Osteocyte (in vitro differentiated cells): ENCODE measurements at places on chromosomes 4 and X.

DNA sequence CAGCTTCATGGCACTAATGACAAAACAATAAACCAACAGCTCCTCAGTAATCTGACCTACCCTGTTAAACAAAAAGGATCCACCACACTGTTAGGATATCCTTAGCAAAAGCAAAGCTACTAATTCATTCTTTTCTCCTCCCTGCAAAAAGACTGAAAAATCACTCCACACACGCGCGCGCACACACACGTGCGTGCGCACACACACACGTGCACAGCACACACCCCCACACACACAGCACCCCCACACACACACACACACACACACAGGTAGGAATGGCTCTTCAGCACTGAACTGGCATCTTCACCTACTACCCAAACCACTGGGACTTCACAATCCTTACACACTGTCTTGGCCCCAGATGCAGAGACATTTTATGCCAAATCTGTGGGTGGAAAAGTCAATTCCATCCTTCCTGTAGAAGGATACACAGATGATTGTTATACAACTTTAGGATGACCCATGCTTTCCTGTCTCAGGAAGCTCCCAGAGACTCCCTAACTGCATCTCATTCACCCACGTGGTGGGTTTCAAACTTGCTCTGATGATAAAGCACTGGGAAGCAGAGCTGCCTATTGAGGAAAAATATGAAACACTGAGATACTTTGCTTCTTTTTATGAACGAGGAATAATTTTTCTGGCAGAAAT is 102.5 kb downstream of the TSPAN5 start:
- no peak for DNase-seq

- no peak for DNase-seq
These were observed 28.6 kb upstream of the KIAA1210 start for GRCh38 chrX:119156241-119156640.

GRCh38 chrX:133171962-133172708 is 46.0 kb downstream of the TFDP3 start:
- no peak for DNase-seq

GRCh38 chr4:7418131-7418943 is 16.4 kb downstream of the PSAPL1 start:
- DNase-seq = peak; percentile 64

DNA sequence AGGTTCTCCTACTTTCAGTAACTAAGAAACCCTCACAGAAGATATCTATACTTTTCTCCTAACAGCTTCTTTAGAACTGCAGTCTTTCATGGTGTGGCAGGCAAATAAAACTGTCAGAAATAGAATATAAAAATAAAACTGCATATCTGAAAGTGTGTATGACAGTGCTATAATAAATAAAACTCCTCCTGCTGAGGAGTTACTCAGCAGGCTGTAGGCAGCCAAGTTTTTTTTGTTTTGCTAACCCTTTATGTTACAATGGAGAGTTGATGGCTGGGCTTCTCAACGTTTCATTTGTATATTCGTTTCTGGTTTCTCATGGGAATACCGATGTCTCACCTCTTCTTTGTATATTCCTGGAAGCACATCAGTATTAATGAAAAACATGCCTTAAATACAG is 18.2 kb upstream of the UGT2B10 start:
- no peak for DNase-seq

DNA sequence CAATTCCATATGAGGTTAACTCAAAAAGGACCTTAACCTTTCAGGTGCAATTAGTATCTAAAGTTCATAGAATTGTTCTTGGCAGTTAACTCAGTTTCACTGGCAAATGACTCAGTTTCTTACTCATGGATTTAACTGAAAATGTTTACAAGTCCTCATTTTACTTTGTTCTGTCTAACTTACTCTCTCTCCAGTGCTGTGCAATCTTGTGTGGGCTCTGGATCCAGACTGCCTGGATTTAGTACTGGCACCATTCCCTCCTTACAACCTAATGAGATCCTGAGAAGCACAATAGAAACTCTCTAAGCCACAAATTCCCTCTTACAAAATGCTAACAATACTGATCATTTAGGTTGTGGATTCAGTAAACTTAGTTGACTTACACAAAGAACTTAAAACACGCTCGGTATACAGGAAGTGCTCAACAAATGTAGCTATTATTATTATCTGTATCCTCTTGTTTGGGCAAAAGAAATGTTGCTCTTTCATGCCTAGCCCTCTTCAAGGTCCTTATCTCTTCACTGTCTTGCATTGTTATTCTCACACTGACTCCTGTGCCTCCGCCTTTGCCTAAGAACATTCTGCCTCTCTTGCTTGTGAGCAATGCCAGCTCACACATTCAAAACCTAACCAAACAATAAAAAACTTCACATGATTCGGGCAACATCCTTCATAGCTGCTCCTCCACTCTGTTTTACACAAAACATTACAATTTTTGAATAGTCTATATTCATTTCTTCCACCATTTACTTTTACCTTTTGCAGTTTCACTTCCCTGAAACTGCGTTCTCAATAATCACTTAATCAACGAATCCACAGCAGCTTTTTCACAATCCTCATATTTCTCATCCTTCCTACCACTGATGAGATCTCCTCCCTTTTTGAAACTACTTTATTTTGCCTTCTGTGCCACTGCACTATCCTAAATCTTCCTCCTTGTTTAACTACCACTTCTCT is 91.8 kb downstream of the PDE5A start:
- DNase-seq = no peak

- no peak for DNase-seq
These were observed 29.1 kb upstream of the ANAPC4 start for GRCh38 chr4:25347971-25348370.

GRCh38 chrX:129744861-129745321 is 6.1 kb downstream of the XPNPEP2 start:
- DNase-seq = no peak

DNA sequence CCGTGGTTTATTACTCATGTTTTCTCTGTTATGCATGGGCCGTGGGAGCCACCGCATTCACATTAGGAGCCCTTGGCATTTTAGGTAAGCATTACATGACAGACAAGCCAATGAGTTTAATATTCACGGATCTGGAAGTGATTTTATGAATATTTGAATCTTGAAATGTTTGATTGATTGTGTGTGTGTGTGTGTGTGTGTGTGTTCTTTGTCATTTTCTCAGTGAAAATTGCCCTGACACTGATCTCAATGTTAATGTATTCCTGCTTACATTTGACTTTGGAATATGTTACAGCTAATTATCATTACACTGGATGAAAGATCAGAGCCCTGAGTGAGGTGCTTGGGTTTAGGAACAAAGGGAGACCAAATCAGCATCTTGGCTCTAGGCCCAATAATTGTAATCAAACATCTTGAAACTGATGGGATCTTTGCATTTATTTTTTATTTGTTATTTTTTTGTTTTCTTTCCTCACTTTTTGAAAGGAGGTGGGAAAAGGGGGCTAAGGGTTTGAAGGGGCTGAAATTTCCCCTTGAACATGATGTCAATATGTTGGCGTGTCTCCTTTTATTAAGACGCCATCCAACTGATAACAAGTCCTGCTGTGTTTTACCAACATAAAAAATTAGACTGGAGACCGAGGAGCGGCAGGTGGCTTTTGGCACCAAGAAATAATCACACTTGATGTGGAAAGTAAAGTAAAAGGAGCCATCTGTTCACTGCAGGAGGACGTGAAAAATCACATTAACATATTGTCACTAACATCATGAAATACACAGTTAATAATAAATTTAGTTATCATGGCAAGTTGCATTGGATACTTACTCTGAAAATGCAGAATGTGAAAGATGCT is 5.2 kb upstream of the GK2 start:
- no peak for DNase-seq

DNA sequence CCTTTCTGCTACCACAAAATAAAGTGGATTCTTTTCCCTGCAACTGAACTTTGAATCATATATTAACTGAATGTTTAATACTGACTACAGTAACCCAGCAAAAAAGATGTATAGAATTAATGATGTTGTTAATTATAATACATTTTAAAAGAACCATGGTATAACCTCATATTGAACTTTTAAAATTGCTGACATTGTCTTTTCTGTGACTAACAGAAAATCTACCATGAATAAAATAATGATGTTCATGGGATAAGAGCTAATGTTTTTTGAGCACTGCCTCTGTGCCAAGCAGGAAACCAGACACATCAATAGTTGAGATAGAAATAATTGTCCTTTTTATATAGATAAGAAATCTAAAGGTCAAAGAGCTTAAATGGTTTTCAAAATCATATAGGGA is 691.9 kb downstream of the PDHA2 start:
- DNase-seq = no peak

GRCh38 chr4:20311856-20312255 is 60.2 kb downstream of the SLIT2 start:
- no peak for DNase-seq

GRCh38 chrX:1244164-1245076 is 24.2 kb upstream of the CSF2RA start:
- DNase-seq = no peak

DNA sequence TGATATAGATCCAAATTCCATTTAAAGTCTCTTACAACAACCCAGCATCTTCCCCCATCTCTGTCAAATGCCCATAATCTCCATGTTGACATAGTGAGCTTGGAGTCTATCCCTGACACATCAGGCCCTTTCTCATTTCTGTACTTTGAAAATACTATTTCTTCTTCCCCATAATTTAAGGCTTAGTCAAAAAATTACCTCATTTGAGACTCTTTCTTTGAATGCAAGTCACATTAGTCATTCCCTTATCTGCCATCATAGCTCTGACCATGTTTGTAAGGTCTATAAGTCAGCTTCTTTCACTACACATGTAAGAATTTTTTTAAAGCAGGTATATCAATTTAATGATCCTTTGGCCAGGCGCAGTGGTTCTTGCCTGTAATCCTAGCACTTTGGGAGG is 99.9 kb downstream of the DDX60 start:
- no peak for DNase-seq

DNA sequence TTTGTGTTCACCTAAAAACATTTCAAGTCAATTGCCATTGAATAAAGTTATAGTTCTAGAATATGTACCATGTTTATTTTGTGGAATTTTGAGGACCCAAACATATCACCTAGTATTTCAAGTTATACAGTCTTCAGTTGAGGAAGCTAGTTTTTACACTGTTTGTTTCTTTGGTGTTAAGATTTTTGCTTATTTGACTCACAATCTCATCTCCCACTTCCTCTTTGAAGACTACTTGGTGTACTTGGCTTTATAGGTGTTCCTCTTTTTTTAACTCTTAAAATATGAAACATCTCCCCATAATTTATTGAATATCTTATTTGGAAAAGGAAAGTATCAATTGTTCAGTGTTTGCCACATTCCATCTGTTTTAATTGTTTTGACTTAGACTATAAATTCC is 675.4 kb downstream of the RAPGEF2 start:
- DNase-seq = no peak

GRCh38 chr4:41532882-41533281 is 5.1 kb upstream of the LIMCH1 start:
- no peak for DNase-seq

GRCh38 chrX:3712870-3713224 is 602 bp downstream of the PRKX start:
- DNase-seq = no peak

DNA sequence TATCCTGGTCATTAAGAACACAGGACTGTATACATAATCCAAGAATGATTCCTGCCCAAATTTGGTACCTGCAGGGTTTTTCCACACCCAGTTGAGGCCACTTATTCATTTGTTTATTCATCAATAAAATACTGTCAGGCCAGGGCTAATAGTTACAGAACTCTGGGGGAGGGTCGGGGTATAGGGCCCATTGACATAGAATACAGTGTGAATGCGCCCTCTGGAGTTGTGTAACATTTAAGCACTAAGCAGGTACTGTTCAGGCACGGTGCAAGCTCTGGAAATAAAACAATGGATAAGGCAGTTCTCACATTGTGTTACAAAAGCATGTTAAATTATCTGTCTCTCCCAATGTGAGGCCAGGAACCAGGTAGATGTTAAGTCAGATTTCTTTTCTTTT is 30.8 kb upstream of the LRBA start:
- DNase-seq = no peak

GRCh38 chr4:77623091-77623490 is 17.5 kb downstream of the CXCL13 start:
- DNase-seq = no peak

- no peak for DNase-seq
These were observed 86.6 kb upstream of the ZDHHC15 start for GRCh38 chrX:75609406-75609805.

DNA sequence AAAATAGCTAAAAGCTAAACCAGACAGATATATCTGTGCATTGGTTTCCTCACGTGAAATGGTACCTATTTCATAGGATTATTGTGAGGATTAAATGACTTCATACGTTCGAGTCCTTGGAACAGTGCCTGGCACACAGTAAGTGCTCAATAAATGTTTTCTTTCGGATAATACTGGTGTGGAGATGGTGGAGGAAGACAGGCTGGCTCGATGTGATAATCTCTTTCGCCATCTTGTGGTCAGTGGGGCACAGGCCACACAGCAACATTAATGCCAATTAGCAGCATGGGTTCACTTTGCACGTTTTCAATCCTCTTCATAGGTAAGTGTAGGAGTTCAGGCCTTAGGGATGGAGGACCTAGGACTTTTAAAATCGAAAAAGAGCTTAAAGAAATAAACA is 9.3 kb downstream of the PAGE4 start:
- no peak for DNase-seq

DNA sequence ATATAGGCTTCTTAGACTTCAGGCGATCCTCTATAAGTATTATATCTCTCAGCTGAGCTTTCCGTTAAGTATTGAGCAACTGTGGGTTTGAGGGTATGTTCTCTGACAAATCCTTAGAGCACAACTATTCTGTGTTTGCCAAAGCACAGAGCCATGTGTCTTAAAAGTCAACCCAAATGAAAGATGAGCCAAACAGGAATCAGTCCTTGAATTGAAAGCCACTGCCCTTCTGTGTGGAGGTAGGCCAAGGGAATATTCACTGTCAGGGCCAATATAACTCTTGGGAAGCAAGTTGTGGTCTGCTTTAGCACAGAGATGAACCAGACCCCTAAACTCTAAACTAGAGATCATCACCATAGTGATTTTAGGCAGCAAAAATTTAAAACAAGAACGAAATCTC is 164.0 kb downstream of the STAG2 start:
- no peak for DNase-seq

GRCh38 chr4:24229978-24230377 is 340.1 kb upstream of the PPARGC1A start:
- DNase-seq = no peak

DNA sequence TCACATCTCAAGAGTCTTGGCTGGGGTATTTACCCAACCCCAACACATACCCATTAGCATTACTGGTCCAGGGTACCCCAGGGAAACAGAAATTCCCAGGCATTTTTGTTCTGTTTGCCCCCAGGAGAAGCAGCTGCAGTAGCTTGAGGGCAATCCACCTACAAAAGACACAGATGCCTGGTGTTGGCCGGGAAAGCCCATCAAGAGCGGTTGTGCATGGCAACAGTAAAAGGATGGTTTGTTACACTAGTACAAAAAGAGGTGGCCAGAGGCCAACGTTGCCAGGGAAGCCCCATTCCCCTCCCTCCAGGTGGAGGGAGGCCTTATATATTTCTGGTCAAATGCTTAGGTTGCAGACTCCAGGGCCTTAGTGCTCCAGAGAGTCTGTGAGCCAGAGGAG is 637.8 kb downstream of the BCOR start:
- DNase-seq = no peak

- no peak for DNase-seq
These were observed 89.5 kb downstream of the AASDH start for GRCh38 chr4:56297776-56298175.
